ENCODE measurements at places on chromosomes 12 and 14. TPM values are rescaled to one million over a fixed set of nuclear protein-coding genes. Genes with fewer than 3 reads are reported as not detected.

GRCh38 chr12:49502590-49502989 is 36.2 kb upstream of the KCNH3 start:
- no peak for ATAC-seq

- ATAC-seq: peak; percentile 69
Observed at GRCh38 chr12:88944397-88944796, 364.1 kb upstream of the KITLG start.

- peak; percentile 81 for ATAC-seq
Observed at GRCh38 chr12:88299567-88300101, 157.5 kb downstream of the TMTC3 start.

DNA sequence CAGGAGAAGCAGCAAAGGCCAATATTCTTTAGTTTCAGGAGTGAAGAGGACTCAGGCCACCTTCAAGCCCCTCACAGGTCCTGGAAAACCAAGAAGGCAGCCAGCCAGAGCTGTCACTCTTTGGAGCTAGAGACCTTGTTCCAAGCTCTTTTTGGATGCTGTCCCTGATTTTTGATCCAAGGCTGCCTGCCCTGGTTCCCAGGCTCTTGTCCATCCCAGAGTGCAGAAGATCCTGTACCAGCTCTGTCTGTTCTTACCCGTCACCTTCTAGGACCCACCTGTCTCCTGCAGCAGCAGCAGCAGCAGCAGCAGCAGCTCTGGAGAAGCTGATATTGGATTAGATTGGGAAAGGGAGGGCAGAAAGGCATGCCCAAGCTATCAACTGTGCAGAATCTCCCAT is 157.1 kb upstream of the NEDD1 start:
- no peak for ATAC-seq

DNA sequence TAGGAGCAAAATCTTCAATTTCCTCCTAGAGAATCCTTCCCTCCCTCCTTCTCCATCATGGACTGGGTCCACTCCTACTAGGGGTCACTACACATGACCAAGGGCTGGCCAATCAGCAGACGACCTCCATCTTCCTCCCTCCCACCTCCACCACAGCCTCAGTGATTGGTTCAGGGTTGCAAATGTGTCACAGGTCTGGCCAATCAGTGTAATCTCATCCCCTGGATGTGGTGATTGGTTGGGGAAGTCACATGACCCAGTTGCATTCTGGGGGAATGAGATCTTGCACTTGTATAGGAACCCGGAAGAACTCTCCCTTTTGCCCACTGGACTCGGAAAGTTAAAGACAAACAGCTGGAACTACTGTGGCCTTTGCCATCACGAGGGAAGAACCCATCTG is 169.2 kb downstream of the PIWIL1 start:
- ATAC-seq: no peak

GRCh38 chr12:1277905-1278304 is 286.9 kb downstream of the ERC1 start:
- ATAC-seq: no peak

GRCh38 chr12:172732-173161 is 41.2 kb downstream of the SLC6A12 start:
- no peak for ATAC-seq

DNA sequence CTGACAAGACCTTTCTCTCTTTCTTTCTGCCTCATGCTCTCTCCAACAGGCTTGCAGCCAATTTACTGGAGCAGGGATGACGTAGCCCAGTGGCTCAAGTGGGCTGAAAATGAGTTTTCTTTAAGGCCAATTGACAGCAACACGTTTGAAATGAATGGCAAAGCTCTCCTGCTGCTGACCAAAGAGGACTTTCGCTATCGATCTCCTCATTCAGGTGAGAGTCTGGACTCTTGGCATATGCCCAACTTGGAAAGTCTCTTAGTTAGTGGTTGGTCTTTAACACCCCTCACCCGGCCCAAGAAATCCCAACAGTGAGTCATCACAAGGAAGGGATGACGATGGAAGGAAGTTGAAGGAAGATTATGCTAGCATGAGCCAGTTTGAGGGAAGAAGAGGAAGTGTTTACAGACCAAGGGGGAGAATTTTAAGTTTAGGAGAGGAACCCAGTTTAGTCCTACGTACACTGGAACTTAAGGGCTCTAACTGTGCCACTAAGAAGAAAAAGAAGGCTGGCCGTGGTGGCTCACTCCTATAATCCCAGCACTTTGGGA is 189.7 kb downstream of the ETV6 start:
- ATAC-seq: no peak

DNA sequence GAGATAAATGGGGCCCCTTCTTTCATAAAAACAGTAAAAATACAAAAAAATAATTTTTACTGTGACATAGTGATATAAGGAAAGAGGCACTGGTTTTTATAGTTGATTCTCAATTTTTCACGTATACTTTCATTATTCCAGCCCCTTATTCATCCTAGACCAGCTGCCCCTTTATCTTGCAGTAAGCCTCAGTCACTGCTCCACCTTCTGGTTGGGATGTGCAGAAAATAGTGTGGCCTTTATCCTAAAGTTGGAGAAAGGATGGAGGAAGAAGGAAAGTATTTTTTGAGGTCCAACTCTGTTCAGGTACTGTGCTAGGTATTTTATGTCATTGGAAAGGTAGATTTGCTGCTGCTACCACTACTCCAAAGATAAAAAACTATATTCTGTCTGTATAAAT is 172.7 kb downstream of the ANO6 start:
- no peak for ATAC-seq

- ATAC-seq: no peak
Observed at GRCh38 chr14:104157016-104157928, 18.9 kb downstream of the KIF26A start.

DNA sequence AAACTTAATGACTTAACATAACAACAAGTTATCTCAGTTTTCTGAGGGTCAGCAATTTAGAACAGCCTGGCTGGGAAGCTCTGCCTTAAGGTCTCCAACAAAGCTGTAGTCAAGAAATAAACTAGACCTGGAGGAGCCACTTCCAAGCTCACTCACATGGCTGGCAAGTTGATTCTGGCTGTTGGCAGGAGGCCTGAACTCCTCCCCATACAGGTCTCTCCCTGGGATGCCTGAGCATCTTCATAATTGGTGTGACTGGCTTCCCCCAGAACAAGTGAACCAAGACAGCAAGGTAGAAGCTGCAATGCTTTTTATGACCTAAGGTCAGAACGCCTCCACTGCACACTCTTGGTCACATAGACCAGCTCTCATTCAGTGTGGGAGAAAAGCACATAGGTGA is 128.3 kb downstream of the SAMD4A start:
- no peak for ATAC-seq

DNA sequence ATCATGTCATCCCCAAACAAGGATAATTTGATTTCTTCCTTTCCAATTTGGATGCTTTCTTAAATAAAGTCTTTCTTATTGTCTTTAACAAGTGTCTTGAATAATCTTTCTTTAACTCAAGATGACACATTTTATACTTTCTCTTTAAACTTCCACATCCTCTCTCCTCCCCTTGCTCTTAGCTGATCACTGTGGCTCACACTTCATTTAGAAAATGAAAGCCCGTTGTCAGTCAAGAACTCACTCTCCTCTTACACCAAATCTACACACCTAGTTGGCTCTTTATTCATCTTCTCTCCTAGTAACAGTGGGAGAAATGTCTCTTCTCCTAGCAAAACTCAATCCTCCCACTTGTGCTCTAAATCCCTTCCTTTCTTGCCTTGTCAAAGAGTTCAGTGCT is 10.4 kb upstream of the RMST start:
- no peak for ATAC-seq

The CLEC14A gene
- total RNA-seq: 4.1 TPM

The SIRT4 gene
- total RNA-seq: 0.64 TPM

The GPR68 gene
- 11.6 TPM for total RNA-seq
